ENCODE measurements at places on chromosomes 3 and 15.
A peak's percentile ranks its signal among the peaks of the same experiment; 100 is the strongest.

GRCh38 chr3:112136959-112137693 lies 4.1 kb upstream of the GCSAM start:
- DNase-seq: peak; percentile 27

- DNase-seq: no peak
Measured at GRCh38 chr3:140446734-140447133, 231.1 kb upstream of the TRIM42 start.

DNA sequence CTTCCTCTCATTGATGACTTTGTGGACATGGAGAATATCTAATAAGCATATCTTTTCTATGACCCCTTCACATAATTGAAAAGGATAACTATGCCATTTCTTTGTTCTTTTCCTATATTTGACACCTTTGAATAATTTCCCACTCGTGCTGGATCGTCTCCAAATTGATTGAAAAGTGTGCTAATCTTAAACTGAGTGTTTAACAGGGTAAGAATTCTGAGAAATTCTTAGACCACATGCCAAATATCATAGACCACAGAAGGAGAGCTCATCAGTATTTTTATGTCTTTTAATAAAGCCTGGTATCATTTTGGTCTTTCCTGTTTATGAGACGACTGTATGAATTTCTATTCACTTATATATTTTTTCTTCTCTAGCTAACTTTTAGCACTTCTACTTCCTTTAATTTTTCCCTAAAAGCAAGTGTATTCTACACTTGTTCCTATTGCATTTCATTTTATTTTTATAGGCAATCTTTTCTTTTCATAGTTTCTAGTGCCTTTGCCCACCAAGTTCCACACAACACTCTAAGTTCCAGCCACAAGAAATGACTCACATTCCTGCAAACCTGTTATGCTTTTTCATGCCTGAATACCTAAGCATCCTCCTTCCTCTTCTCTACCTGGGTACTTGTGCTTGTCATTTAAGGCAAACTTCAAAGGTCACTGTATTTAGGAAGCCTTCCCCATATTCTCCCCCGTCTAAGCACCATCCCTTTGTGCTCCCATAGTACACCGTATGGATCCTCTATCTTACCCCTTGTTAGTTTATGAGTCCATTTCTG lies 30.1 kb downstream of the KBTBD8 start:
- DNase-seq: no peak

GRCh38 chr15:64599226-64599625 lies 138.8 kb downstream of the ZNF609 start:
- no peak for DNase-seq

DNA sequence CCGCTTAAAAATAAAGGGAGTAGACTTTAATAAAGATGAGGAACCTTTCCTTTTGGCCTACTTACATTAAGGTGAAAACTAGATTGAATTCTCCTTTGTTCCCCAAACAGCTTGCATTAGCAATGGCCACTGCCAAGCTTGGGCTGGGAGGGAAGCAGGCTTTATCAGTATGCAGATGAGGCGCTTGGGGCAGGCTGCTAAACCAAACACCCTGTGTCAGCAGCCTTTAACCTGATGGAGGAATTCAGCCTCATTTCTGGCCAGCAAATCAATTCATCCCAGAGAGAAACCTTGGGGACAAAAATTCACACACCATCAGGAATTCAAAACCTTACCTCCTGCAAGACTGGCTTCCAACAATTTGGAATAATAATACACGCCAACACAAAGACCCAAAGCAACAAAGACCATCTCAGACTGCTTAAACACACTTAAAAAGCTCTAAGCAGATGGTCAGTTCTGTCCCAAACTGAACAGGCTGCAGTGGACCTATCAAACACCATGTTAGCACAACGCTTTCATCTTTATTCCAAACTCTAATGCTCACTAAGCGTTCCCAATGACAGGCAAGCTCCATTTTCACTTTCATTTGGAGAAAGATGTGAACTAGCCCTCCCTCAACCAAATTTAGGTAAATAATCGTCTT lies 255.1 kb upstream of the CMC1 start:
- DNase-seq: peak; percentile 12

DNA sequence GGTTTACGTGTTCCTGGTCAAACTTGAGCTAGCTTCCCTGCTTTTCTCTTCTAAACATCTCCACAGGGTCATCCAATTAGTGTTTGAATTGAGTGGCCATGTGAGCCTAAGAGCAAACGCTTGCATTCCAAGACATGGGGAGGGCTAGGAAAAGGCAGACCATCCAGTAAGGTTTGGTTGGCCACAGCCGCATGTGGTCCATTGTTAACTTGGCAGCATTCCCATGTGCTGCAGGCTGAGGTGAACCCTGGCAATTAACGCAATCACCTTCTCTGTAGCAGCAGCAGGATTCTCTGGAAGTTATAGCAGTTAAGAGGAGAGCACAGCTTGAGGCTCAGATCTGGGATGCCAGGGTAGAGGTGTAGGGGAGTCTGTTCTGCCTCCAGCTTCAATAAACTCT lies 502.2 kb upstream of the LMCD1 start:
- DNase-seq: peak; percentile 60
